Stimulated activated CD8-positive, alpha-beta memory T cell treated with anti-CD3 and anti-CD28 coated beads, Interleukin-4, amount 100 ng/mL, for 1 hour (primary cell): ENCODE measurements at places on chromosomes 2 and 18.

- DNase-seq = peak; percentile 88
Measured at GRCh38 chr2:130342533-130343275, at the start of gene IMP4. Gene IMP4, plus strand, starts transcription at chr2:130342897. Its CDS starts 36 bp downstream, at chr2:130342933.

- DNase-seq = no peak
Measured at GRCh38 chr2:227765788-227766372, 20.2 kb downstream of the SCYGR8 start.

GRCh38 chr2:241708879-241709278 is 7.0 kb downstream of the ING5 start:
- DNase-seq = no peak

DNA sequence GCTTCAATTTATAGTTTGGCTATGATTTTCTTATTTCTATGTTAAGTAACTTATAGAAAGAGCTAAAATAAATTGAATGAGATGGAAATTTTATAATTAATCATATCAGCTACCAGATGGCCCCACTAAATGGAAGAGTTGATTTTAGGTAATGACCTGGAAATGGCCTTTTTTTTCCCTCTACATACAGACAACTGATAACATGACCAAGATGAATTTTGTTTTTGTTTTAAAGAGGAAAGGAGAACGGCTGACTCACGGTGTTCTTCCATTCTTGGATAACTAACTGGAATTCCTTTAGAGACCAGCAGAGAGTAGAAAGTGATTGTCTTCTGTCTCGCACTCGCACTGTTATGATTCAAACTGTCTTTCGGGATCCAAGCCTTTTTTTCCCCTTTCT is 91.0 kb downstream of the TMEM185B start:
- DNase-seq = no peak

GRCh38 chr2:98744595-98744994 is 13.7 kb upstream of the MGAT4A start:
- no peak for DNase-seq

DNA sequence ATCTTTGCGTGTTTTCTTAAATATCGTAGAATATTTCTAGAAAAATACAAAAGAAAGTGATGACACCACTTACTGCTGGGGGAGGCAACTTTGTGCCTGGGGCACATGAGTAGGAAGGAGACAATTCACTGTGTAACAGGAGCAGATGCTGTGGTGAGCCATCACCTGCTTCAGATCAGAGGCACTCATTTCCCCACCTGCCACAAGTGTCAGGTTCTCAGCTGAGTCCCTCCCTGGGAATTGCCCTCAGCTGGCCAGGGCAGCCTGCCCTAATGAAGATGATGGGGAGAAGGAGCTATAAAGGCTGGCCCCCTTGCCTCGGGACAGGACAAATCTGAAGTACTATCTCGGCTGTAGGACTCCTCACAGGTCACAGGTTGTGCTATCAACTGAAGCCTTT is 322.8 kb downstream of the STK39 start:
- no peak for DNase-seq

DNA sequence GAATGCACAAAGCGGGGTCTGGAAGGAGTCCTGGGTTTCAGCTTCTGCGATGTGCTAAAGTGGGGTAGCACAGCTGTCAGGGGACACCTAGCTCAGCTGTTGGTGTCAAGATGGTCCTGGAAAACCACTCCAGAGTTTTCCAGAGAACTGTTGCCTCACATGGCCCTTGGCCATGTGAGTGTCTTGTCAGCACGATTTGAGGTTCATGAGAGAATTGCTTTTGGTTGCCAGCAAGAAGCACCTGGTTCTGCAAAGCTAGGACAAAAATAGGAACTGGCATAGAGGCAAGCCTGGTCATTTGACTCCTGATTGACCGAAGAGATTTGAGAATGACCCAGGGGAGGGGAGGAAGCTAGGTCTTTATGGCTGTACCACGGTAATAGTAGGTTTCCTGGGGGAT is 50.4 kb upstream of the CTLA4 start:
- DNase-seq = no peak

GRCh38 chr2:238382381-238382781 is 44.3 kb upstream of the ASB1 start:
- DNase-seq = no peak

DNA sequence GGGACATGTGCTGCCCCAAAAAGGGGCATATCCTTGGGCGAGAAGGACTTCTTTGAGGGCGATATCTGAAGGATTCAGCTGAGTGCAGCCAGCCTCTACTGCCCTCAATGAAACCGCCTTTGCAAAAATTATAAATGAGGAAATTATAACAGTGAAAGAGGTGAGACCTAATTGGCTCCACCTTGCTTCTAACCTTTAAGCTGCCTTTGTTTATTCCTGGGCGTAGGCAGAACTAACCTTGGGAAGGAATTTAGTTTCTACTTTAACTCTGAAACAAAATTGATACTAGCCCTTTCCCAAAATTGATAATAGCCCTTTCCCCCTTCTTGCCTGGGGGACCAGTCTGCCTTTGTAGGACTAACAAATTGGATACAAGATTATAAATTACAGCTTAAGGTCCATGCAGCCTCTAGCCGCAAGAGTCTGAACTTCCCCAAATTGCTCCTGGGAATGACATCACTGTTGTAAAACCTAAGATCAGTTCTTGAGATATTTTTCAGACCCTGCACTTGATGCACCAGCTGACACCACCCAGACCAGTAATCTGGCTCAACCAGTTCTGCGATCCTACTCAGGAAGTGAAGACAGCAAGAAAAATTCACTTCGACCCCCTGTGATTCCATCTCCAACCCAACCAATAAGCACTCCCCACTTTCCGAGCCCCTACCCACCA is 36.0 kb upstream of the ASAP2 start:
- DNase-seq = no peak
